ENCODE measurements at places on chromosomes 11 and 22.

DNA sequence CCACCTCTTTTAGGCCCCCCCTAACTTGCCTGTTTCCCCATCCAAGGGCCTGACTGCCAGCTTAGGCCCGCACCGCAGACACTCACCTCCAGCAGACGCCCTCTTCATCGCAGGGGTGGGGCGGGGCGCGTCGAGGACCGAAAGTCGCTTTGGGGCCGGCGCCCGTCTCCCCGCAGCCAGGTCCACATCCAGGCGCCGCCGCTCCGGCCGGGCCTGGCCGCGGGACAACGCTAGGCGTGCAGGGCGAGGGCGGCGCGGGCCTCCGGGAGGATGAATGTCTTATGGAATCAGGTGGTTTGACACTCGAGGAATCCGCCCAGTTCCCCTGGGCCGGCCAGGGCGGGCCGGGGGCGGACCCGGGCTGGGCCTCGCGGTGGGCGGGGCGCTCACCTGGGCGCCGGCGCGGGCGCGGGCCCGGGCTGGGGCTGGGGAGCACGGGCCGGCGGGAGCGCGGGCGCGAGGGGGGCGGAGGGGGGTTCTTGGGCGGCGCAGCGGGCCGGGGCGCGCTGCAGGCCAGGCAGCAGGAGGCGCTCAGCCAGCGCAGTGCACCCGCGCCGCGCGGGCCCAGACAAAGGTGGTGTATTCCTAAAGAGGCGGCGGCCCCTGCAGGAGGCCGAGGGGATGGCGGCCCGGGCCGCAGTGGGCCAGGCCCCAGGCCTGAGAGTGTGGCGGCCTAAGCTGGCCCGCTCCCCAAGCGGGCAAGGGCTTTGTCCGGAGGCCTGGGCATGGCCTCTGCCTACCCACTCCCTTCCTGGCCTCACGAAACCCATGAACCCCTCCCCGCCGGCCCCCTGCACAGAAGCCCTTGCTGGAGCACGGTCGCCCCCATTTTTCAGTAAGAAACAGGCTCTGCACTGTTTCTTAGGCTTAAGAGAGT lies 177.6 kb downstream of the IGLL1 start:
- DNase-seq: peak; percentile 11

- no peak for DNase-seq
Measured at GRCh38 chr11:69585385-69585784, 55.6 kb upstream of the CCND1 start.

DNA sequence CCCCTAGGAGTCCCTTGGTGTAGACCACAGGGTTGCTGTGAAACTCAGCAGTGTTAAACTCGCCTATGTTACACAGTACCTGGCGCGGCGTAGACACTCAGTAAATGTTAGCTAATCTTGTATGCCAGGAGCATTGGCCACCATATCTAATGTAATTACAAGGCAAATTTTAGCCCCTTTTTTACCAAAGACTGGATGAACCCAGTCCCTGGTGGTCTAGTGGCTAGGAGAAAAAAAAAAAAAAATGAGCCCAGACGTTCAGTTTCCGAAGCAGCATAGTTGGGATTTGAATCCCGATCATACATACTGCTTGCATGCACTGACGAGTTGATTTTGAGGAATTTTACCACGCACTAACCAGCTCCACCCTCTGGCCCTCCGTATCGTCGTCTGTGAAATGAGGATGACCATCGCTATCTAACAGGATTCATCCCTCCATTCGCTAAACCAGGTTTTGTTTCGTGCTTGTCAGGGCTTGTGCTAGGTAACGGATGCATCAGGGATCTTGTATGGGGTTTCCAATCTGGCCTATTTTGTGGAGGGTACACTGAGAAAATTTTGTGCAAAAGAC lies 688 bp downstream of the PTS start:
- no peak for DNase-seq

GRCh38 chr11:27418356-27418755 lies 54.2 kb downstream of the LGR4 start:
- no peak for DNase-seq

DNA sequence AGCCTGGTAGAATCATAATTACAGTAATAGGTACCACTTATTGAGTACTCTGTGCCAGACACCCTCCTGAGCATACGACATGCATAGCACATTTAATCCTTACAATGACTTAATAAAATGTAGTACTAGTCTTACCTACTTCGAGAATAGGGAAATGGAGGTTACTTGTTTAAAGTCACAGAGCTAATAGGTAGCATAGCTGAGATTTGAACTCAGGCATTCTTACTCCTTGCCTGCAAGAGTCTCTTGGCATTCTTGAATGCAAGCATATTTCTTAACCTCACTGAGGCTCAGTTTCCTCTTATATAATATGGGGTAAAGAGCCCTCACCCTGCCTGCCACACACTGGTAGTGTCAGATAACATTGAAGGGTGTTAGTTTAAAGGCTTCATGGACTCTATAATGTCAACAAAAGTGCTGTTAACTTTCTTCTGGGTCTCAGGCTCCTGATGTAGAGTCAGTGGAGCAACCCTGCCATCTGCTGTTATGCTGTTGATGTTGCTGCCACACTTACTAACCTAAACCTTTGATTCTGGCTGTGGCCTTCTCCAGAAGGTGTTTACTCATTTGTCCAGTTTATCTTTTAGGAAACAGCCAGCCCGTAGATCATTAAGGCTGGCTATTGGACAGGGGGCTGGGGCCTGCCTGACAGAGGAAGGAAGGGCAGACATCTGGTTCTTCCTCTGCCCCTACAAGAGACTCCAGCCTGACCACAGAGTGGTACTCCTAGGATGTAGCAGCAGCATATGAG lies 18.9 kb downstream of the LIMK2 start:
- peak; percentile 16 for DNase-seq

DNA sequence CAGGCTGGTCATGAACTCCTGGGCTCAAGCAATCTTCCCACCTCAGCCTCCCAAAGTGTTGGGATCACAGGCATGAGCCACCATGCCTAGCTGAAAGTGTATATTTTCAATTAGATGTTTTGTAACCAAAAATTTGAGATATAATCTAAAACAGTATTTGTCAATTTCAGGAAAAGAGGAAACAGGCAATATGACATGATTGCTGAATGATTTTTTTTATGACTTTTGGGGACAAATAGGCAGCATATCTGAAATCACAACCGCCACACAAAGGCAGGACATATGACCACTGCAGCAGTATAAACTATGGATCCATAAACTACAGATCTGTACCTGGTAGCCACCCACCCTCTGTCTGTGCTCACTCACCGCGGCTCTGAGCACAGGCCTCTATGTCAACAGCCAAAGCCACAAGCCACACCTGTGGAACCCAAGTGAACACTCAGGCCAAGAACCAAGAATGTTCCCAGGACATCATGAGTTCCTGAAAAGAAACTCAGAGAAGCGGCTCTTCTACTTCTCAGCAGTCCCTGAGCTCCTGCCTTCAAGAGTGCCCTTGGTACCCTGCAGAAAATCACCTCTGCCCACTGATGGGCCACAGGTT lies 22.5 kb downstream of the PISD start:
- DNase-seq: no peak

DNA sequence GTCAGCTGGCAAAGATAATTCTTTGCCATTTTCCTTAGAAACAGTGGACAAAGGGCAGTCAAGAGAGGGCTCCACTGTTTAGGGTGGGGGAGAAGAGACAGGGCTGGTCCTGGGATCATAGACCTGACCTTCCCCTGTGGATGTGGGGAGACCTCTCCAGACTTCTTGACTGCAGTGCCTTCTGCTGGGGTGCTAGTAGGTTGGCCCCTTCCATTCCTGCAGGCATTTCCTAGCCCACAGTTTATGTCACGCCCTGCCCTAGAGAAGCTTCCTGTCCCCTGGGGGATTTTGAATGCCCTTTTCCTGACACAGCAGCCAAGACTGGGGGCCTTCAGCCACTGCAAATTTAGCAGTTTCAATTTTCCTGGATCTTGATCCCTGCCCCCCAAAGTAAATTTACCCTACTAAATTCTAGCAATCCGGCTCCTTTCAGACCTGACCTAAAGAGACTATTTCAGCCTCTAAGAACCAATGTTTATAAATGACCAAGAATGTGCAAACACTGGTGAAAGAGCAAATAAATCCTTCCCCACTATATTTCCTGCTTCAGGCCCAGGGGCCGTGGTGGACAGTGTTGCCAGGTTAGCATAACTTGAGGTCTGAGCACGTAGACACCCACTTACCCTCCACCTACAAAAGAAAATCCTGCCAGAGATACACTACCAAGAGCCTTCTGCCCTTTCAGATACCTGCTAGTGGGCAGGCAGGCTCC lies 58.4 kb downstream of the PPFIBP2 start:
- DNase-seq: no peak

DNA sequence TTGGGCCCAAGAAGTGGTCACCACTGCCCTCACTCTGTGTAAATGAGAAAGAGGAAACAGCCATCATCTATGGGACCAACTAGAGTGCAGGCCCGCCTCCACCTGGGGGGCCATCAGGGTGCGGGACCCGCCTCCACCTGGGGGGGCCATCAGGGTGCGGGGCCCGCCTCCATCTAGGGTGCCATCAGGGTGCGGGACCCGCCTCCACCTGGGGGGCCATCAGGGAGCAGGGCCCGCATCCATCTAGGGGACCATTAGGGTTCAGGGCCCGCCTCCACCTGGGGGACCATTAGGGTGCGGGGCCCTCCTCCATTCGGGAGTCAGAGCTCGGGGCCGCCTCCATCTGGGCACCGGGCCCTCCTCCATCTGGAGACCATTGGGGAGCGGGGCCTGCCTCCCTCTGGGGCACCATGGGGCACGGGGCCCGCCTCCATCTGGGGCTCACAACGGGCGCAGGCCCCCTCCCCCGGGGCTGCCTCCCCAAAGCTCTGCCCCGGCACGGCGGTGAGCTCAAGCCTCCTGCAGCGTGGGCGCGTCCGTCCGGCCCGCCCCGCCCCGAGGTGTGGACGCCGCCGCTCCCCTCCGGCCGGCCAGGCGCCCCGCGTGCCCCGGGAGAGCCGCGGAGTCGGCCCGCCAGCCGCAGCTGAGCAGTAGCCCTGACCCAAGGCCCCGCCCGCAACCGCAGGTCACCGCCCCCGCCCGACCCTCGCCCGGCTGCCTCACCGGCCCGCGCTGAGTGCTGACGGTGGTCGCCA lies 512 bp downstream of the TOLLIP start:
- no peak for DNase-seq

DNA sequence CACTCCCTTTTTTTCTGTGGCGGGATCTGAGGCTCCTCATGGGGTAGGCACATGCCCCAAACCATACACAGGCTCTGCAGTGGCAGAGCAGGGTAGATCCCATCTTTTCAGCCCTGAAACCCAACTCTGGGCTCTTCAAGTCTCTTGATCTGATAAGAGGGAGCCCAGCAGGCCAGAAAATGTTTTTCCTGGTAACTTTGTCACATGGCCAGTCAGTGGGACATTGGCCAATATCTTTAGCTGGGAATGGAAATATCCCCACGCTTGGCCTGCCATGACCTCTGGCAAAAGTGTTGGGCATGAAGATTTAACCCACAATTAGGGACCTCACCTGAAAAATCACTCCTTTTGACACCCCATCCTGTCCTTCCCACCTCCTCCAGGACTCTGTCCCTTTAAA lies 8.1 kb downstream of the INPP5J start:
- DNase-seq: no peak

DNA sequence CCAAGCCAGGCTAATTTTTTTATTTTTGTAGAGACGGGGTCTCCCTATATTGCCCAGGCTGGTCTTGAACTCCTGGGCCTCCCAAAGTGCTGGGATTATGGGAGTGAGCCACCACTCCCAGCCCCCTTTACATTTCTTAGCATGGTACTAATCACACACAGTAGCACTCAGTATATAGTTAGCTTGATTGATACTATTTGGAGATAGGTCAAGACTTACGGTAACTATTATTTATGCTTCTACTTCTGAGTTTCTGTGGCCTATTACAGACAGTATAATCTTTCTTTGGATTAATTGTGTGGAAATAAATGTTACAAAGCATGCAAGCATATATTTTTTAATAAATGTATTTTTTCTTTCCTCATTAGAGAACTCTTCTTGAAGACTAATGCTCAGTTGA lies 192.2 kb downstream of the UVRAG start:
- no peak for DNase-seq

- no peak for DNase-seq
Measured at GRCh38 chr11:114890038-114890437, 211.7 kb downstream of the NXPE2 start.
